ENCODE measurements at places on chromosomes 5 and 9.

GRCh38 chr5:10723514-10723913, 37.5 kb downstream of the DAP start:
- no peak for DNase-seq

- DNase-seq: no peak
Measured at GRCh38 chr5:147307170-147307569, 72.3 kb downstream of the STK32A start.

GRCh38 chr9:133990366-133991213, 1.5 kb downstream of the VAV2 start:
- peak; percentile 15 for DNase-seq

DNA sequence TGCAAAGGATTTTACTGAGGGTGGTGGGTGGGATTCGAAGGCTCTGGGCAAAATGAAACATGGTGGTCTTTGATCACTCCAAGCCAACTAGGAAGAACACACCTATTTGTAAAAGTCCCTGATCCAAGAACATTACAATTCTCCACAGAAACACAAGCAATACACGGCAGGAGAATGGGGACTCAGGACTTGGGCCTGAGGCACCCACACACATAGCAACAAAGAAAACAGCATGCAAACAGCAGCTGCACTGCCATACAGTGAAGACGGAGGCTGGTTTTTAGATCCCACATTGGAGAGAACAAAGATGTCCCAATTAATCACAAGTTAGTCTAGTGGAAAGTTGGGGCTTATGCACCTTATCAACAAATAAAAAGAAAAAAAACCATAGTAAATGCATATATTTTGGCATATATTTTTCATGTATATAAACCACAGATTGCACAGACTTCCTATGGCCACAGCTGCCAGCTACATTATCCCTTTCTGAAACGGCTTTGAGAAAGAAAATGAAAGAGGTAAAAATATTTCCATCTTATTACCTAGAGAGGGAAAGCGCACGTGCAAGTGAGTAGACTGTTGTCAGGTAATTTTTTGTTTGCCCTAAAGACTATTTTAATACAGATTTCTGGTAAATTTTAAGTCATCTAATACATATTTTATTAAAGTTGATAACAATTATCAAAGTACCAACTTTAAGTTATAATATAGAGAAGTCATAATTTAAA, 410.9 kb downstream of the BNC2 start:
- no peak for DNase-seq

- no peak for DNase-seq
Measured at GRCh38 chr9:79123415-79123814, 448.4 kb upstream of the TLE4 start.

DNA sequence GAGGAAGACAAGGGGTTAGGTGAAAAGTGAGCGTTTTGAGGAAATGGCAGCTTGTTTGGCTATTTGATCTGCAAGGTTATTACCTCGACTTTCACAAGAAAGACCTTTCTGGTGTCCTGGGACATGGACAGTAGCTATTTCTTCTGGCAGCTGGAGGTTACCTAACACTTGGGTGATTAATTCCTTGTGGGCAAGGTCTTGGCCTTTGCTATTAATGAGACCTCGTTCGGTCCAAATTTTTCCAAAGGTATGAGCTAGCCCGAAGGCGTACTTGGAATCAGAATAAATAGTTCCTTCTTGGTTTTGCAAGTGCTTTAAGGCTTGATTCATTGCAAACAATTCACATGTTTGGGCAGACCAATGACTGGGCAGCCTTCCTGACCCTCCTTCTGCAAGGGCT, 4.9 kb downstream of the GTF3C5 start:
- DNase-seq: no peak

GRCh38 chr5:179171816-179172745, 111.9 kb downstream of the ZNF354C start:
- no peak for DNase-seq

DNA sequence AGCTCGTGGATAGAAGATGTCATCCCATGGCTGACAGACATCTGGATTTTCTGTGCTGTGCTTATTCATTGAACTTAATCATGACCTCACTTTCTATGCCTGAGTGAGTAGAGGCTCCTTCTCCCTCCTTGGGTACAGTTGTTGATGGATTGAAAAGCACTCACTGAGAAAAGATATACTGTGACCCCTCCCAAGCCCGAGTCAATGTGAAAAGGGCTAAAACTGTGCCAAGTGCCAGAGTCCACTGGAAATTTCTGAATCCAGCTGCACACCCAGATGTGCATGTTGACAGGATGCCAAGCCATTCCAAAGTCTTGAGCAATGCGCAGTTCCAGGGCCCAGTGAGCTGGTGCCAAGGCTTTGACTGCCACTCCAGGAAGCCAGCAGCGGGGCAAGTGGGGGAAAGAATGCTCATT, 473.0 kb downstream of the NTRK2 start:
- no peak for DNase-seq

DNA sequence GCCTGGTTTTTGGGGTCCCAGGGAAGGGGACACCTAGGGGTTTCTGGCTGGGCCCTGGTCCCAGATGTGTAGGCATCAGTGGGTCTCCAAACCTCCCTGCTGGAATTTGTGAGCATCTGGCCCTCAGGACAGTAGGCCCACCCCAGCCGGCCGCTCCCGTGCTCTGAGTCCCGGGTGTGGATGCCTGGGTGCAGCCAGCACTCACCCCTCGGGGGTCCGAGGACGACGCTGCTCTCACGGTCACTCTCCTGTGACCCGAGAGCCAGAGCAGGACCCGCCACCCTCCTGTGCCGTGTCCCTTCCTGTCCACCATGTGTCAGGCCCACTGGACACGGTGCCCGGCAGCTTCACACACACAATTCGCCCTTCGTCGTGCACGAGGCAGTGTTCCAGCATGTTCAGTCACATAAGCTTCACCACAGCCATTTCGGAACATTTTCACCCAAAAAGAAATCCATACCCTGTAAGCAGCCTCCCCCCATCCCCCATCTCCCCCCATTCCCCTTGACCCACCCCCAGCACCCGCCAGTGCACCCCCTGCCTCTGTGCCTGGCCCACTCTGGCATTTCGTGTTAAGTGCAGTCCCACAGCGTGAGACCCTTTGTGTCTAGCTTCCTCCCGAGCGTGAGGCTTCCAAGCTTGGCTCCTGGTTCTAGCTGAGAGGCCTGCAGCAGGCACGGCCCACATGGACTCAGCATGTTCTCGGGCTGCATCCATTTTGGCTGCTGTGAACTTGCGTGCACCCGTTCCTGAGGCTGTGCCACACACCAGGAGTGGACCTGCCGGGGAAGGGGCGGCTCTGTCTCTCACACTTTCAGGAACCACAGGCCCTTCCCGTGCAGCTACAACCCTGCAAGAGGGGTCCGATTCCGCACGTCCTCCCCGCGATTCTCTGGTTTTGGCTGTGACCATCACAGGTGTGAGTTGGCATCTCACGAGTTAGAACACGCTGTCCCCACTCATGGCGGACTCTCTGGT, 40.5 kb downstream of the NKD2 start:
- no peak for DNase-seq

DNA sequence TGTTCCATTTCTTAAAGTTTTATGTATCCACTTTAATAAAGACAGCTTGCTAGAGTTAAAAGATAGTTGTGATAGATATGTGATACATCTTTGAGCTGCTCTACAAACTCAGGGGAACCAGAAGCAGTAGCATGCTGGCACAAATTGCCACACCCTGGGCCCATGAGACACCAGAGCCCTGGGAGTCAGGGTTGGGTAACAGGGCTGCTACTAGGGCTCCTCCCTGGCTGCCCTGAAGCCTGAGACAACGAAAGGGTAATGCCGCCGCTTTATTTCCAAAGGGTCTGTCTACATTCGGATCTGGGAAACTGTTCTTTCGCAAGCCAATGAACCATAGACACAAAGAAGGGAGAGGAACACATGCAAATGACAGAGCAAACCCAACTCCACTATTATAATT, 29.2 kb downstream of the PTPN3 start:
- DNase-seq: no peak

GRCh38 chr9:15403155-15403554, 19.5 kb upstream of the SNAPC3 start:
- DNase-seq: peak; percentile 32

GRCh38 chr5:161261668-161262323, 284.7 kb downstream of the GABRB2 start:
- DNase-seq: no peak

GRCh38 chr5:68460147-68460798, 244.7 kb downstream of the PIK3R1 start:
- peak; percentile 53 for DNase-seq

- DNase-seq: no peak
Measured at GRCh38 chr5:172670005-172670402, 28.9 kb downstream of the NEURL1B start.

GRCh38 chr5:35540002-35540401, 77.7 kb upstream of the SPEF2 start:
- no peak for DNase-seq

DNA sequence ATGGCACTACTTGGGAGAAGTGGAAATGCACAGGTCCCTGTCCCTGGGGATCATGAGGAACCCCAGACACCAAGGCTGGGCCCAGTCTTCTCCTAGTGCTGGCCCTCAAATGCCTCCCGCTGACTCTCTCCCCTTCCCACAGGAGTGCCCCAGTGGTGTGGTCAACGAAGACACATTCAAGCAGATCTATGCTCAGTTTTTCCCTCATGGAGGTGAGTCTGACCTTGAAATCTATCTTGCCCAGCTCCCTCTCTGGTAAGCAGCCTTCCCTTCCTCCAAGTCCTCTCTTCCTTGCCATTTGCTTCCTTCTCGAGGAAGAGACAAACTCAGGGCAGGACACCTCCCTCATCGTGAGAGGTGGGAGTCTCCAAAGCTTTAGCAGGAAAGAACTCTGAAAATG, 63.3 kb upstream of the GABRP start:
- no peak for DNase-seq

DNA sequence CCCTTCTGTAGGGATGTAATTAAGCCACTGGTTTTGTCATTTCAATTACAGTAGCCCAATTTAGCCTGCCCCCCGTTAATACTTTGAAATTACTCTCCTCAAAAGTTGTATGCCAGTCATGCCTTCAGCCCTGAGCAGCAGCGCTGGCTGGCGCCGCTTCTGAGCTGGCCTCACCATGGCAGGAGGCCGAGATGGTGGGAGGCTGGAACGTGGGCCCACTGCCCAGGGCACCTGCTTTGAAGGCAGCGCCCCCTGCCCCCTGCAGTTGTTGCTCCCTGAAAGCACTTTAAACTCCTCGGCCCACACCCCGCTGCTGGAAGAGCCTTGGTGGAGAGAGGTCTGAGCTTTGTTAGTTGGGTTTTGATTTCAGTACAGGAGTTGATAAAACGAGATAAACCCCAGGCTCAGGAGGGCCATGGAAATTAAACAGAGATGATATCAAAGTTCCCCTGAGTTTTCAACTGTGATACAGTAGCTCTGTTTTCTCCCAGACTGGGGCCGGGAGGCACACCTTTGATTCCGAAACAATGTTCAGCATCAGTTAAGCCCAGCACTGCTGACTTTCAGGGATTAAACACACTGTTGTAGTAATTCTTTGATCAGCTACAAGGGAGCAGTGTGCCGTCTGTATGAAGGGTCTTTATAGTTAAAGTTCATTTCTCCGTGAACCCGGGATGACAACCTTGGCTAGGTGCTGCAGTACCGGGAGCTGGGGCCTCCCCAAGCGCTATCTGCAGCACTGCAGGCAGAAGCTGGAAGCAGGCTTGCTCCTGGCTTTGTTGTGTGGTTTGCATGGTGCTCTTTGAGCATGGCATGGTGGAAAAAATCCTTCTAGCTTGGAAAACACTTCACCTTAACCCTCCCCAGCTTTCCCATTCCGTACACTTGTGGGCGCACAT, 9.5 kb downstream of the MVB12B start:
- no peak for DNase-seq

DNA sequence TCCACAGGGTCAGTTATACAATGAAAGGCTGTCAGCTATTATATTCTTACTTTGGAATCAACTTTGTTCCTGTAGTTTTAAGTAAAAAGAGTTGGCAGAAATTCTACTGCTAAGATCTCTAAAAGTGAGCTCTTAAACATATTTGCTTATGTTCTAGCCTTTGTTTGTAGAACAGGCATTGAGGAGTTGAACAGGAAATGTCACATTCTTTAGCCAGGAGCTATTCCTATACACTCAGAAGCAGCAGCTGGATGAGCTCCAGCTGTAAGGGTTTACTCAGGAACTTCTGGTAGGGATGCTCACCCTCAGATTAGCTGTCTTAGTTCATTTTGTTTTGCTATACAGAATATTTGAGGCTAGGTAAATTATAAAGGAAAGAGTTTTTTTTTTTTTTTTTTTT, 22.4 kb upstream of the SPINK14 start:
- DNase-seq: no peak

- no peak for DNase-seq
Measured at GRCh38 chr9:122333169-122333808, 37.5 kb upstream of the PTGS1 start.

- no peak for DNase-seq
Measured at GRCh38 chr5:133480366-133480765, 132.0 kb downstream of the FSTL4 start.

GRCh38 chr5:176774216-176775171, 35.9 kb upstream of the UNC5A start:
- no peak for DNase-seq

GRCh38 chr5:178327931-178328711, 95.5 kb upstream of the PHYKPL start:
- DNase-seq: no peak

DNA sequence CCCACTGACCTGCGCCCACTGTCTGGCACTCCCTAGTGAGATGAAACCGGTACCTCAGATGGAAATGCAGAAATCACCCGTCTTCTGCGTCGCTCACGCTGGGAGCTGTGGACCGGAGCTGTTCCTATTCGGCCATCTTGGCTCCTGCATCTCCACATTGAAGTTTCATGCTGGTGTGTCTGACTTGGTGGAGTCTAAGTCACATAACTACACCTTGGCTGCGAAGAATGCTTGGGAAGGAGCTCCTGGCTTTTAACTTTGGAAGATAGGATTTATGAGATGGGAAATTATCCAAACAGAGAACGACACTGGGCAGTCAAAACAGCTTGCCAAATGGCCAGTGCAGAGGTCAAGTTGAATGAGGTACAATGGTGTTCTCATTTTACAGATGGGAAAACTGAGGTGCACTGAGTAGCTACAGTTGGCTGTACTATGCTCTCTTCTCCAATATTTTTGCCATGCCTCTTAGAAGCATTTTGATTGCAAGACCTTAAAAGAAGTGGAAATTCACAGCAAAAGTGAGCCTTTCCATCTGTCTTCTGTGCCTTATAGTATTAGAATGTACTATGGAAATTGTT, 36.7 kb downstream of the CCDC192 start:
- DNase-seq: no peak

GRCh38 chr5:65100911-65101631, 332.3 kb downstream of the CWC27 start:
- DNase-seq: peak; percentile 58

All from activated CD4-positive, alpha-beta T cell treated with anti-CD3 and anti-CD28 coated beads for 36 hours (primary cell).